ENCODE measurements at places on chromosomes 12 and 14.
A peak's percentile ranks its signal among the peaks of the same experiment; 100 is the strongest.

- DNase-seq = no peak
Measured at GRCh38 chr12:69555461-69555860, 29.8 kb upstream of the CCT2 start.

GRCh38 chr12:30074916-30075315, 291.2 kb upstream of the TMTC1 start:
- DNase-seq = no peak

DNA sequence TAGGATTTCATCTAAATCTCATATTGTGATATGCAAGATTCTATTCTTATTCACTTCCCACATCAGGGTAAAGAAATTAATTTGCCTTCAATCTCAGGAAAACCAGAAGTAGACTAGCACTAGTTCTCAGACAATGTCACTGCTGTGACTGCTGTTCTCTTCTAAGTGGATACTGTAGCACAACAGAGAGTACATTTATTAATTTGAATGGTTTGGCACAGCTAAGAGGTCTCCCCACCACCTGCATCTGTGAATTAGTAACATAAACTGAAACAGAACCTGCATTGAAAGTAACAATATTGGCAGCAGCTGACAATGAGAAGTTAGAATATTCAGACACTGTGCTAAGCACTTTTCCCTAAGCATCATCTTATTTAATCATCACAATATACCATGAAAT, 253.1 kb downstream of the PDZRN4 start:
- no peak for DNase-seq

DNA sequence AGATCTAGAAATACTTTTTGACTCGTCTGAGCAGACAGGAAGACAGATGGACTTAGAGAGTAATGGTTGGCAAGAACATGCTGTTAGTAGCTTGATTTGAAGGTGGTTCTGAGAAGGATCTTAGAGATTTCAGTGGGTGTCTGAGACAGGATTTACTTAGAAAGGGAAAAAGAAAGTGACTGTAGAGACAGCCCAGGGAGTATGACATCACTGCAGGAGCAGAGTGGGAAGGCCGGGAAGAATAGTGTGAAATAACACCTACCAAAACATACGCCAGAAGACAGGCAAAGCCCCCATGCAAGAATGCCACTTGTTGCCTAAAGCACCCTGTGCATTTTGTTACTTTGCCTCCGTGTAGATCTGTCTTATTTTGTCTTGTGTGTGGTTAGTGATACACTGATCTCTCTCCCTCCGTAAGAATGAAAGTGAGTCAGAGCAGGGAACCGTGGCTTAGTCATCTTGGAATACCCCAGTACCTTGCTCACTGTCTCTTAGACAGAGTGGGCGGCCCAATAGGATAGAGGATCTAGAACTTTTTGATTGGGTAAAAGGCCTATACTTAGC, 161.3 kb upstream of the IFNG-AS1 start:
- peak; percentile 60 for DNase-seq

- no peak for DNase-seq
Measured at GRCh38 chr14:32075672-32076277, 1.3 kb upstream of the ARHGAP5 start.

- DNase-seq = no peak
Measured at GRCh38 chr14:102909911-102910310, 12.6 kb upstream of the AMN start.

DNA sequence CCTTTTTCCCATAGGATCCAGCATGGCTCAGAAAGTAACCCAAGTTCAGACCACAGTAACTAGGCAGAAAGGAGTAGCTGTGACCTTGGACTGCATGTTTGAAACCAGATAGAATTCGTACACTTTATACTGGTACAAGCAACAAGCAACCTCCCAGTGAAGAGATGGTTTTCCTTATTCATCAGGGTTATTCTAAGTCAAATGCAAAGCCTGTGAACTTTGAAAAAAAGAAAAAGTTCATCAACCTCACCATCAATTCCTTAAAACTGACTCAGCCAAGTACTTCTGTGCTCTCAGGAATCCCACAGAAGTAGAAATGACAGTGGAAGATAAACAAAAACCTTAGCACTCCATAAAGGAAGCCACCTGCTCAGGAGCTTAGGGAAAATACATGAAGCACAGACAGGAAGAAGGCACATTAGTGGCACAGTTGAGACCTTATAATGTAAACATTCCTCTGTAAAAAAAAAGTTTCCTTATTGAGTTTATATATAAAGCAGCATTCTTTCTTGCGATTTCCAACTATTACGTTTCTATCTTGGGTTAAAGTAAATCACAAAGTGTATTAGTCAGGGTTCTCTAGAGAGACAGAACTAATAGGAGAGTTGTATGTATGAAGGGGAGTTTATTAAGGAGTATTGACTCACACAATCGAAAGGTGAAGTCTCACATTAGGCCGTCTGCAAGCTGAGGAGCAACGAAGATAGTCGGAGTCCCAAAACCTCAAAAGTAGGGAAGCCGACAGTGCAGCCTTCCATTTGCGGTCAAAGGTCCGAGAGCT, 398.4 kb downstream of the DAD1 start:
- no peak for DNase-seq

DNA sequence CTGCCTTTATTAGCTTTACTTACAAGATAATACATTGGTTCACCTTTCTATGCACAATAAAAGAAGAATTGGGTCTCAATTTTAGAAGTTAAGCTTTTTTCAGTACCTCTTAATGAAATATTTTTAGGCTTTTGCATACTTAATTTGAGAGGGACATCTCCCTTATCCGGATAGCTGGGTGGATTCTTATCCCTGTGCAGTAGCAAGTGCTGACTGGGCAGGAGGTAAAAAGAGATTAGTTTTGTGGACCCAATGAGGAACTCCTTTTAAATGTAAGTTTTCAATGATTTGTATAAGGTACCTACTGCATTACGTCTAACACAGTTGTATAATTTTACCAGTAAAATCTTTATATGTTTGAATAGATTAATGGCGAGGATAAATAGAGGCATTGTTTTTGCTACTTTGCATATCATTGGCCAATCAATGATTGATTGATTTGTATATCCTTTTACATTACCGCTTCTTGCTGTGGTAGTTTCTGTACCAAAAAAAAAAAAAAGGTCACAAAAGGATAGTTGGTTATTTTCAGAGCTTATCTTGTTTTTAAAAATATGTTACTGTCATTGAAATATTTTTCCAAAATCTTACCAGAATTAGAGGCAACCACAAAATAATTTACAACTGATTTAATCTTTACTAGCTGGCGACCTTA, 2.2 kb downstream of the CPSF6 start:
- DNase-seq = no peak

DNA sequence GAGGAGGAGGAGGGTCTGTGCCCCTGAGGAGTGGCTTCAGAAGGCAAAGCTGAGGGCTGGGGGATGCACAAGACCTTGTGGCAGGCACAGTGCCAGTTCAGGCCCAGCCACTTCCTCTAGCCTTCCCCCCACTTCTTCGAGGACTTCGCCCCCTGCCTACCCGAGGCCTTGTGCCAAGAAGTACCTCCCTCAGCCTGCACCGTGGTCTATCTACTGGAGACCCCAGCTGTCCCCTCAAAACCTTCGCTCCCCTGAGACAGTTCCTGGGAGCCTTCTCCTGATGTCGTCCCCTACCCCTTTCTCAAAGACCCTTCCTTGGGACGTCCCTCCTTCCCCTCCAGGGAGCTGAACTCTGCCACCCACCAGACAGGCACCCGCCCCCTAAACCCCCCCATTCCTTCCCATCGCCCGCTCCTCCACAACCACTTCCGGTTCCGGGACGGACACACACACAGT, 604 bp downstream of the ZNF384 start:
- DNase-seq = peak; percentile 87

Measured in stimulated activated CD8-positive, alpha-beta memory T cell treated with anti-CD3 and anti-CD28 coated beads, Interleukin-4, amount 100 ng/mL, for 48 hours (primary cell).